Posterior cingulate gyrus (tissue), 11 donors: ENCODE measurements at places on chromosomes 11 and 22.

DNA sequence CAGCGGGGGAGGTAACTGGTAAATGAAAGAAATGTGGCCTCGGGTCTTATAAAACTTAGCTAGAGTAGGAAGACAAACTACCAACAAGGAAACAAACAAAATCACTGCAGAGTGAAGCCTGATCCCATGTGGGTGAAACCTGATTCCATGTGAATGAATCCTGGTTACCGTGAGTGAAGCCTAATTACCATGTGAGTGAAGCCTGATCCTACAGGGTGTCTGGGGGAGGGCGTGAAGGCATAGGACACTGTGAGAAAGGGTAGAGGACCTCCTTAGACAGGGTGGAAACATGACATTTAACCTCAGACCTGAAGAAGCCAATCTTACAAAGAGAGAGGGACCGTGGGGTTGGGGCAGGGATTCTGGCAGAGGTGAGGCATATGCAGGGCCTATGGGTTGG, 106.2 kb upstream of the USP47 start:
- no peak for DNase-seq

DNA sequence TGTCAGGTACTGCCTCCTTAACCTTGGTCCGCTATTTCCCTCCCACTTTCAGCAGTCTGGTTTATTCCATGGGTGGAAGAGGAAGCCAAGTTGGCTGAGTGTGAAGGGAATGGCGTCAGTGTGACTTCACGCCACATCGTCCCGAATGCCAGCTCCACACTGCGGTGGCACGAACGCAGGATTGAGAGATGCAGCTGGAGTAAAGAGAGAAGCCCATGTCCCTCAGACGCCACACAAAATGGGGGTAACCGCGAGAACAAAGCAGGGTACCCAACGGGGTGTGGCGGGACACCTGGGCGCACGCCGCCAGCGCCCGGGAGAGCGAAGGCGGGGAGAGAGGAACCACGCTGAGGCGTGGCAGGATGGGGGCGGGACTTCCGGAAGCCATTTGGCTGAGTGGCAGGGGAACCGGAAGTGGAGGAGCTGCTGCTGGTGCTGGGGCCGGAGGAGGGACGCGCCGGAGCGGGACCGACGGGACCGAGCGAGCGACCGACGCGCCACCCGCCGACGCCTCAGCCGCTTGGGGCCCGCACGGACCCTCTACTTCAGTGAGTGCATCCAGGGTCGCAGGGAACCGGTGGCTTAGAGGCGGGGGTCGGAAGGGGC, at the start of gene PAFAH1B2:
TSS of gene PAFAH1B2 (plus strand) at position 417 of the 606 bp plus-strand sequence. CDS start 8,161 bp downstream, outside the sequence.
- peak; percentile 99 for DNase-seq

- no peak for DNase-seq
Observed at GRCh38 chr11:104830080-104830479, 68.2 kb downstream of the CASP12 start.

GRCh38 chr11:12871788-12872321, 137.3 kb upstream of the RASSF10 start:
- DNase-seq, result no peak

DNA sequence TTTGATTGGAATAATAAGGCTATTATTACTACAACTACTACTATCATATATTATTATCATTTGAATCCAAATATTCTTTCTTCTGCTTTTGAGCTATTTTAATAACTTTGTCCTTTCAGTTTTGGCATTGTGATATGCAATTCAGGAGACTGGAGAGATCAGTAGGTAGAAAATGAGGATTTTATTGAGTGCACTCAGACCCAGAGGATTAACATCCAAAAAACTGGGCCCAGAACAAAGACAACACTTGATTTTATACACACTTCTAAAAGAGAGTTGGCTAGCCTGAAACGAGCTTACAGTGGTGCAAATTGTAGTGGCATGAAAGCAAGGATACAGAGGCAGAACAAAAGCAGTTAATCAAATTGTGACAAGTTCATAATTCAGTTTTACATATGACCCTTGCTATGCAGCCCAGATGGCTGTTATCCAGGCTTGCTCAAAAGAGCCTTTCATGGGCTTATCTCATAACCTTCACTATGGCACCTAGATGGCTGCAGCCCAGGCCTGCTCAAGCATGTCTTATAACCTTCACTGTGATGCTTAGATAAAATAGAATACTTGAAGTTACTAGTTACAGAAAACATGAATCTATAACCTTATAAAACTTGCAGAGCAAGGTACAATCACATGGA, 796.3 kb upstream of the RAG2 start:
- no peak for DNase-seq

- DNase-seq, result no peak
Observed at GRCh38 chr11:119377961-119378667, 3.4 kb downstream of the USP2 start.

DNA sequence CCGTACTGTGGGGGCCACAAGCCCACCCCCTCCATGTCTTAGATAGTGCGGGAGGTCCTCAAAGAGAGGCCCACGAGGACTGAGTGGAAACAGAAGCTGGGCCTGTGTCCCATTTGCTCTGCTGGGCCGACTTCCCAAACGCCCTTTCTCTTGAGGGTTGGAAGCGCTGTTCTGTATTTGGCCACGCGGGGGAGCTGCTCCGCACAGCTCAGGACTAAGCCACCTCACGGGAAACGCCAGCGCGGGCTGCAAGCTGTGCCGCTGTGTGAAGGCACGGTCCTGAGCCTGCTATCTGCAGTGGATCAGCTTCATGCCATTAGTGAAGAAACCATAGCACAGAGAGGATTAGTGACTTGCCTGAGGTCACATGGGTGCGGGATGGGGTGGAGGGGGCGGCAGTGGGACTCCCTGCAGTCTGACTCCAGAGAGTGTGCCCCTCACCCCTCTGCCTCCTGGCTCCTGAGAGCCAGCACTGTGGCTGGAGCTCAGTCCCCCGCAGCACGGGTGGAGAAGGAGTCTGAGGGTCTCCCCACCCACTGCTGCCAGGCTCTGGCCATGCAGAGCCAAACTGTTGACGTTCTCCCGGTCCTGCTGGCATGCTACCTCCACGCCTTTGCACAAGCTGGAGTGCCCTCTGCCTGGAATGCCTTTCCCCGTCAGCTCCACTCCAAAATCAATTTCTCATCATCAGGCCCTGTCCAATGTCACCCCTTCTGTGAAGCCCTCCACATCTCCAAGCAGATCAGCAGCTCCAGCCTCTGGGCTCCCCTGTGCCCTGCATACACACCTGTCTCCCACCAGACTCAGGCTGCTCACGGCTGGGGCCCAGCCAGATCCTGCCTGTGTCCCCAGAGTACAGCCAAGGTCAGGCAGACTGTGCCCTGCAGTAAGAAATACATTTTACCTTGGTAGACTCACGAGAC, 51.5 kb upstream of the LRRC32 start:
- DNase-seq, result peak; percentile 88
